ENCODE measurements at places on chromosomes 2 and 18.

DNA sequence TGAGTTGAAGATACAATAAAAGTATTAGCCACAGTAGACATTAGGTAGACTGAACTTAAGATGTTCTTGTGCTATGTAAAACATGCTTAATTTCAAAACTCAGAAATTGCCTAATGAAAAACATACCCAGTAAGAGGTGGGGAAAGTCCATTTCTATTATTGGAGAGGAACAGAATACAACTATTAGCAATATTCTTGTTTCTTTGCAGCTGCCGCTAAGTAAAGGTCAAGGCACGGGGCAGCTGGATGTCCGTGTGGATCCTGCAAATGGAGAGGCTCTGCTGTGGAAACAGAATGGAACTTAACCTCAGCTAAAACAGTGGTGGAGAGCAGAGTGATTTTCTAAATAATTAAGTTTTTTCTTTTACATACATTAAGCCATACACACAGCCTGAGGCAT lies 139.2 kb upstream of the ARHGAP28 start:
- DNase-seq, result no peak

DNA sequence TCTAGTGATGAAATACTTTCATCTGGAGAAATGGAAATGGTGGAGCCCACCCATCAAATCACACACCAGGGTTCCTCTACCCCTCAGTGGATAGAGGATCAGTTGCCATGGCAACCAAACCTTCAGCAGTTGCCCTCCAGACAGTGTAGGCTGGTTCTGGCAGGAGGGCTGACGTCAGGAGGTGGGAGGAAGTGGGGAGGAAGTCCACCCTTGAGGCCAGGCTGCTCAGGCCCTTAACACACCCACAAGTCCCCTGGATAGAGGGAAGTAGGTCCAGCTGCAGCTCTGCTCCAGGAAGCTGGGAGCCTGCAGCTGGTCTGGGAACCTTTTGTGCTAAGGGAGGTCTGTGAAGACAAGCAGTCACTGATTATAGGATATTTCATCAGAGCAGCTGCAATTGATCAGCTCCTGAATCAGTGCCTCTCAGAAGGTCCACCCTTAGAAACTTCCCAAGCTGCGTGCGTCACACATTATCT lies 186.6 kb downstream of the MTX2 start:
- no peak for DNase-seq

- DNase-seq, result no peak
These were observed 39.5 kb downstream of the MTERF4 start for GRCh38 chr2:241062389-241063092.

- DNase-seq, result no peak
These were observed 32.6 kb downstream of the CNGA3 start for GRCh38 chr2:98378901-98379300.

GRCh38 chr2:171583566-171583965 lies 61.3 kb downstream of the CYBRD1 start:
- no peak for DNase-seq

DNA sequence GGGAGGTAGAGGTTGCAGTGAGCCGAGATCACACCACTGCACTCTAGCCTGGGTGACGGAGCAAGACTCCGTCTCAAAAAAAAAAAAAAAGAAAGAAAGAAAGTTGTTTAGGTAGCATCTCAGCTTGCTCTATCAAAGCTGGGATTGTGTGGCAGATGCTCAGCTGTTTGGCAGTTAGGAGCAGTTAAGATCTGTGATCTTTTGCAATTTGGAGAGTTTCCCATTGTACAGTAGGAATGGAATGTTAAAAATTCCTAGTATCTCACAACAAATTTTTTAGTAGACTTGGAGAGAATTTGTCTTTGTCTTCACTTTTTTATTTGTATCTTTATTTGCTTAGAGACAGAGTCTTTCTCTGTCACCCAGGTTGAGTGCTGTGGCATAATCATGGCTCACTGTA lies 122.9 kb upstream of the UNC80 start:
- no peak for DNase-seq

DNA sequence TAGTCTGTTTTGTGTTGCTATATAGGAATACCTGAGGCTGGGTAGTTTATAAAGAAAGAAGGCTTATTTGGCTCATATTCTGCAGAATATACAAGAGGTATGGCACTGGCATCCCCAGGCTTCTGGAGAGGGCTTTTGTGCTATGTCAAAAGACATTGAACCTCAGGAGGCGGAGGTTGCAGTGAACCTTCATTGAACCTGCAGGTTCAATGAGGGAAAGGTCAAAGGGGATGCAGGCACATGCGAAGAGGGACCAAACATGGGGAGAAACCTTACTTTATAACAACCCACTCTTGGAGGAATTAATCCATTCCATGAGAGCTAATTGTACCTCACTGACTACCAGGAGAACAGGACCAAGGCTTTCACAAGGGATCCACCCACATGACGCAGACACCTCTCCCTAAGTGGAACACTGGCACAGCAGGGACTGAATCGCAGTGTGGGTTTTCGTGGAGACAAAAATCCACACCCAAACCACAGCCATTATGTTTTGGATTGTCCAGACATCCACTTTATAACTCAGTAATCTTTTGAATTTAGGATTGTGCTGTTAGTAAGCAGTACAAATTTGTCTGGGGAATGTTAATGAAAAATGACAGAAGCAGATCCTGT lies 4.1 kb upstream of the SERPINB8 start:
- DNase-seq, result no peak

DNA sequence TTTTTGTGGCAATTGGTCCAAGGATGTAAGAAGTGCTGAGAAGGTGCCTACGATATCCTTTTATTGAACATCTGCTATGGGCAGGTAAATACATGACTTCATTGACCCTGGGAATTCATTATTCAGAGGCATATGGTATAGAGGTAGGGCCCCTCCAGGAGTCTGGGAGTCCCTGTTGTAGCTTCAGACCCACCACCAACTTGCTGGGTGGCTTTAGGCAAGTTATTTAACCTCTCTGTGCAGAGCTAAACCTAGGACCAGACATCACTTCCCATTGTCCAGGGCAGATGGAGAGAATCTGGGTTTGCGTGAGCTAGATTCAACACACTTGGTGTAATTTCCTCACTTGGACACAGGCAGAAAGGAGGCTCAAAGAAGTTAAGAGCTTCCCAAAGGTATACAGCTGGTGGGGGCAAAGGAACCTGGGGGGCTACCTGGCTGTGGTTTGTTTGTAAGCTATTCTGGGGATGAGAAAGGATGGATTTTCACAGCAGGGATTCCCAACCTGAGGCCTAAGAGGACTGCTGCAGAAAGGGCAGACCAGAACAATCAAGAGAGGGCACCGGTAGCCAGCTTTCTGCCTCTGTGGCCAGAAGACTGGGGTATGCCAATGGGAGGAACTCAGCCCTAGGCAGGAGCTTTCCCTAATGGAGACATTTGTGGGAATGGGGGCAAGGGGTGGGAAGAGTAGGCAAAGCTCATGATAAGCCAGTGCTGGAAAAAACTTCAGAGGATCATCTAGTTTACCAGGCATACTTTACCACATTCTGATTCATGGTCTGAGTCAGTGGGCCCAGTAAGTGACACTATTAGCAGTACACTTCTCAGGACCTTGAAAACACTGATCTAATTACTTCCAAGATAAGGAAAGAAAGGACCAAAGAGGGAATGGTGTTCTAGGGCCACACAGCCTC lies 102.7 kb upstream of the SMAD2 start:
- no peak for DNase-seq

DNA sequence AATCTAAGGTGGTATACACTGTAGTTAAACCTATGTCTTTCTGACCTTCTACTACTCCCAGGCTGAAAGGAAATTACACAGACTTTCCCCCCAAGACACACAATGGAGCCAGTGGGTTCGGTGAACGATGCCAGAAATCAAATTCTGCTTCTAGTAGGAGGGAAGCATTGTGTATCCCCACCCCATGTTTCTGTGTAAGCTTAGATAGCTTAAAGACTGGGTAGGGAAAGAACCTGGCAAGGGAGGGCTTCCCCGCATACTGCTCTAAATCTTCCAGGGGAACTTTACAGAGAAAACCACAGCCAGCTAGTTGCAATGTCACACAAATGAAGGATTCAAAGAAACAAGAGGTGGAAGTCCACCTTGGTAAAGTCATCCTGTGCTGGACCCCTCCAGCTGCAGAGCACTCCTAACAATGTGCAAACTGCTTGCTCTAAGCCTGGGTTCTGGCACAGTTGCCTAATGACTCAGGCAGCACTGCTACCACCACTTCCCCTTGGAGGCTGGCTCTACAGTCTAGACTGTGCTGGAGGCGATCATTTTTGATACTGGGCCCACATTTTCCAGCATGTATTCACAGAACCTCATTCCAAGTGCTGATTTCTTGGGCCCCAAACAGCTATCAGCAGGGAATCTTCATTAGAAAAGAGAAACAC lies 47.5 kb downstream of the TRIB2 start:
- DNase-seq, result no peak

DNA sequence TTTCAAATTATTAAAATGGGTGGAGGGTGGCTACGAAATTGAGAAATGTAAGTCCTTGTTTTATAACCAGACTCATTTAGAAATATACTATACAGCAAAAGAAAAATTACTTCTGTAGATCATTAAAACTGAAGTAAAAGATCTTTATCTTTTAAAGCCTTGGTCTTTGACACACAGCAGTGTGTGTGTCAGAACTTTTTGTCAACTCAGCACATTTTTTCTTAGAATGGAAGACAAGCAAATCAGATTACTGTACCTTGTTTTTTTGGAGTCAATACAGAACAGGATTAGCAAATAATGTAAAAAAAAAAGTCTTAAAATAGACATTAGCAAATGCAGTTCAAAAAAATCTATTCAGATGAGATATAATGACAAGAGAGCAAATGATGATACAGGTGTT lies 49.1 kb downstream of the C2orf76 start:
- no peak for DNase-seq

DNA sequence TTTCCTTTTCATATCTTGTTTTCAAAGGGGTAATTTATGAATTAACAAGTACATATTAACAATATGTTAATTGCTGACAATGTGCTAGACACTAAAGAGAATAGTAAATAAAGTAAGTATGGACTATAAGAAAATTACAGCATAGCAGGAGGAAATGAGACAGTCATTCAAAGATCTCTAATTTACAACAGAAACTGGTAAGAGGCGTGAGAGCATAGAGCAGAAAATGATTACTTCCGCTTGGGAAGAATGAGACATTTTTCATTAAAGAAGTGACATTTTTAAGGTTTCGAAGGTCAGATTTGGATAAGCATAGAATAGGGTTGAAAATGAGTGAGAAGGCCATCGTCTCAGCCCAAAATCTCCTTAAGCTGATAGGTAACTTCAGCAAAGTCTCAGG lies 184.4 kb upstream of the SESTD1 start:
- no peak for DNase-seq

GRCh38 chr18:75322206-75322605 lies 105.3 kb downstream of the SMIM21 start:
- no peak for DNase-seq

DNA sequence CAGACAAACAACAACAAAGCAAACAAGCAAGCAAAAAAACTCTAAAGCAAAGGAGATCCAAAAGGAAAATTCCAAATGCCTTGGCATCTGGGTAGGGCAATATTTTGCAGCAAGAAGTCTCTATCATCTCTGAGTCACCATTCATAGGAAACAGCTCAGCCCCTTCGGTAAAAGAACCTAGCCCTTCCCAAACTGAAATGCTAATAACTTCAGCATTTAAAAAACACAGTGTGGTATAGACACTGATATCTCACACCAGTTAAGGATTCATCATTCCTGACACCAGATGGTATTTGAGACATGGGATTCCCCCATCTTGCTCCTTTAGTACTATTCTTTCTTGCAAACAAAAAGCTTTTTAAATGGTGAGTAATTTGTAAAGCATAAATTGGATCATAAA lies 491.8 kb downstream of the TXNL1 start:
- no peak for DNase-seq

- no peak for DNase-seq
These were observed 912.8 kb downstream of the NRXN1 start for GRCh38 chr2:50118905-50119702.

GRCh38 chr2:69247583-69247982 lies 139.4 kb downstream of the GFPT1 start:
- DNase-seq, result no peak

- DNase-seq, result no peak
These were observed 22.0 kb downstream of the FAM98A start for GRCh38 chr2:33577084-33577483.

GRCh38 chr2:168910330-168910729 lies 9.2 kb downstream of the G6PC2 start:
- no peak for DNase-seq

DNA sequence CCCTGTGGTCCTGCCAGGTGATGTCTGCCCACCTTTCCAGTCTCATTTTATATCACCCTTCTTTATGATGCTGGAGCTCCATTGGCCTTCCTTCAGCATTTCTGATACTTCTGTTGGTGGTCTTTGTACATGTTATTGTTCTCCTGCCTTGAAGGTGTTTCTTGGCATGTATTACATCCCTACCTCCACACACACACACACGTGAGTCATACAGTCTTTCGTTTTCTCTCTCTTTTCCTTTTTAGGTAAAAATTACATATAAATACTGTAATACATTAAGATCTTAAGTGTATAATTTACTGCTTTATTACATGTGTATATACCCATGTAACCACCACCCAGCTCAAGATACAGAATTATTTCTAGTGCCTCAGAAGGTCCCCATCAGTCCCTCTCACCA lies 10.2 kb upstream of the ADGRF3 start:
- no peak for DNase-seq

DNA sequence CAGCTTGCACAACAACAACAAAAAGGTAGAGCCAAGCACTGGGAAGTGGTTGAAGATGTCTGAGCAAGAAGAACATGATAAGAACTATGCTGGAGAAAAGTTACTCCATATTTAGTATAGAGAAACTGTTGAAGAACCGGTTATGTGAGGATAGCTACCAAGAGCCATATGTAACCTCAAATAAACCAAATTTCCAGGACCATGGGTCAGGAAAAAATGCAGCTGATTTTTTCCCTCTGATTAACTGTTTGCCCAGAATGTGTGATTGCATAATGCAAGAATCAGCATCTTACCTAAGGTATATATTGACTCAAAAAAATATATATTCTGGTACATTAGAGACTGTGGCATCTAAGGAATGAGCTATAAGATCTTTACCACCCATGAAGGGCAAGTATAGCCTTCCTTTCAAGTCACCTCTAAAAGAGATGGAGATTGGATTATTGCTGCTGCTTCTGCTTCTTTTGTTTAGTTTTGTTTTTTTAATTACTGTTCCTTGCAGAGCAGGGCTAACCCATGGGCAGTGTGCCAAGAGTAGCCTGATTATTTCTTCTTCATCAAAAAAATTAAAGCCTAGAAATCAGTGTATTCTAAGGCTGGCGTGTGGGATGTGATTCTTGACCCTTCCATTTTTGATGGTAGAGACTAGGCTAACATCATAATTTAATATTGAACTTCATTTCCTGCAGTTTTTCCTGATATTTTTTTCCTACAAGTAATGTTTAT lies 76.9 kb upstream of the MAP3K20 start:
- DNase-seq, result no peak

All from stimulated activated CD4-positive, alpha-beta T cell treated with anti-CD3 and anti-CD28 coated beads, TNF-alpha, amount 100 ng/mL, for 1 hour (primary cell).